HEK293T (cell line): ENCODE measurements at places on chromosomes 7 and 10.

DNA sequence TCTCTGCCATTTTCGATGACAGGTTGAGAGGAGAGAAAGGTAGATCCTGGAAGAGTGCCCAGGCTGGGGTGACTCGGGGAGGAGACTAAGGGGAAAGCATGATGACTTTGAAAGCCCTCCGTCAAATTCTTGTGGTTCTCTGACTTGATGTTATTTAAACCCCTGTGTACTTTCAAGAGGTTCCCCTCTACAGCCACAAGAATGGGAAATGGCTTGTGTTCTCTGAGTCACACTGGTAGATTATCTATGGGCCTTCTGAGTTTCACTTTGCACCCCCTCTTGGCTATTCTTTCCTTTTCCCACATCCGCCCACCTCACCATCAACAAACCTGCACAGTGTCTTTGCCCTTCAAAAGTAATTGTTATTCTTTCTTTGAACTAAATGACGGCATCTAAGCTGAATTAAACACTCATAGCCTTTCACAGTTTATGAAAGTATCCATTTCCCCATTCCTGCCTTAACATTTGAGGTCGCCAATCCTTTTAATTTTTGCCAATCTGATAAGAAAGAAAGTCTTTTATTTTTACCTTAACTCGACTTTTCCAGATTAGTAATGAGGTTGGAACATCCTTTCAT is 24.1 kb downstream of the PRF1 start:
- DNase-seq, result no peak

- DNase-seq, result peak; percentile 89
Observed at GRCh38 chr7:28955718-28956607, 2.2 kb downstream of the TRIL start.

GRCh38 chr10:31098046-31098445 is 66.4 kb upstream of the ZNF438 start:
- no peak for DNase-seq

DNA sequence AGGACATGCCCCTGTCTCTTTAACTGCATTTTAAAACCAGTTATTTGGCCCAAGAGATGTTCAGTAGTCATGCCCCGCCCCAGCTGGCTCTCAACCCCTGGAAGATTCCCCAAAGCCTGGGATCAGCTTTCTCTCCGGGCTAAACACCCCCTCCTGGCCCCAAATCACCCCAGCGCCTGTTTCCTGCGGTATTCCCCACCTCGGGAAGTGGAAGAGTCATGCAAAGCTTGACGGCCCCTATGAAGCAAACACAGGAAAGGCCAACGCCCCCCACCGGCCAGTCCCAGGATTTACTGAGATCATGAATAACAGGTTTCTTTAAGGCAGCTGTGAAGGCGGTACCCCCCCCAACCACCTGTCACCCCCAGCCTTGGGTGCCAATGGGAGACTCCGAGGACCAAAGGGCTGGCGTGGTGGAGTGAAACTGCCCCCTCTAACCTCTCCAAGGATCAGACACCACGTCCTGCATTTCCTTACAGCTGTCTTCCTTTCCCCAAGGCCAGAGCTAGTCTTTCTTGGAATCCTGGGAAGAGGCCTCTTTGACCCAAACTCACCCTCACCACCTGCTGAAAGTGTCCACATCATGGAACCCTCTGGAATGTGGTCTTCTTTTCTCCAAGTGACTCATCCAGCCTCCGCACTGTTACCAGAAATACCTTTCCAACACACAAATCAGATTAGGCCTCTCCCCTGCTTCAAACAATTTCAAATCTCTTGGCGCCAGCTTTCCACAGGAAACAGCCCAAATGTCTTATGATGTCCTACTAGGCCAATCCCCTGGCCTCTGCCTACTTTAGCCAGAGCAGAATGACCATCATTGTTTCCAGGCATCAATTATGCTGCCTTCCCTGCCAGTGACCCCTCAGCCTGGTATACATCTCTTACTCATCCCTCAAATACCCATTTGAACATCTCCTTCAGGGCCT is 301.5 kb downstream of the ZEB1 start:
- DNase-seq, result peak; percentile 18

- DNase-seq, result no peak
Observed at GRCh38 chr7:74452748-74453321, 871 bp upstream of the GTF2IRD1 start.

DNA sequence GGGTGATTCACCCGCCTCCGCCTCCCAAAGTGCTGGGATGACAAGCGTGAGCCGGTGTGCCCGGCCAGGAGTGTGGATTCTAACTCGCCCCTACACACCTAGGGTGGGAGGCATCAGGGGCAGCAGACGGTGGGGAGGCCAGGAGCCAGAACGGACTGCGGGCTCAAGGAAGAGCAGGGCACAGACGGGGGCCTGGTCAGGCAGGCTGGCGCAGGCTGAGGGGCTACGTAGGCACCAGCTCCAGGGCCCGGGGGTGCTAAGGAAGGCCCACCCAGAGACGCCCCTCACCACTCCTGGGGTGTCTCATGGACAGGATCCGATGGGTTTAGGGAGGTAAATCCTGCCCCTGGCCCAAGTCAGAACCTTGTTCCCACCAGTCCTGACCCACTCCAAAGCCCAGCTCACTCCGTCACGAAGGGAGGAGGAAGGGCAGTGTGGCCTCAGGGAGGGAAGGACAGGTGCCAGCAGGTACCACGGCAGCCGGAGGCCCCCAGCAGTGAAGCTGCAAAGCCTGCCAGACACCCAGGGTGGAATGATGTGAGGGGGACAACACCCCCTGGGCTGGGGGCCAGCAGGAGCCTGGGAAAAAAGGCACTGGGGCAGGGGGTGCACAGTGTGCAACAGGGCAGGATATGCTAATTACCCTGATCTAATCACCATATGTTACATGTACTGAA is 251.4 kb downstream of the MAD1L1 start:
- no peak for DNase-seq
